ENCODE measurements at places on chromosomes 5 and 9. TPM values are rescaled to one million over a fixed set of nuclear protein-coding genes. Genes with fewer than 3 reads are reported as not detected.

Gene TRPM3
- total RNA-seq = not detected

Gene PSD2
- not detected for total RNA-seq

Gene RBM27
- 28.9 TPM for total RNA-seq

Gene TMOD1
- 0.91 TPM for total RNA-seq

Gene AQP7
- total RNA-seq = not detected

- no peak for DNase-seq
These were observed 204.9 kb downstream of the MCTP1 start for GRCh38 chr5:95080030-95080429.

DNA sequence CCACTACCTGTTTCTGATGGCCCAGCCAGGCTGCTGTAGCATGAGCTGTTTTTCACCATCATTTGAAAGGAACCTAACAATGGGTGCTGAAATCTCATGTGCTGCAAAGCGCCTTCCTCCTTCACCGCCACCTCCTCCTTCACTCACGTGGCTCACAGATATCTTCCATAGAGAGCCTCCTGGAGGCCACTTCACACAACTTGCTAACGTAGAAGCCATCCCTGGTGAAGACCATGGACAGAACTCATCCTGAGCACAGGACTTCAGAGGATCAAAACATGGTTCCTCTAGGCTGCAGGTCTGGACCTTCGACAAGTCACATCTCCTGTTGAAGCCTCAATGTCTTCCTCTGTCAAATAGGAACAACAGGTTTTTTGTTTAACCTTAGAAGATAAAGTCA lies 155.5 kb upstream of the RAD23B start:
- no peak for DNase-seq

DNA sequence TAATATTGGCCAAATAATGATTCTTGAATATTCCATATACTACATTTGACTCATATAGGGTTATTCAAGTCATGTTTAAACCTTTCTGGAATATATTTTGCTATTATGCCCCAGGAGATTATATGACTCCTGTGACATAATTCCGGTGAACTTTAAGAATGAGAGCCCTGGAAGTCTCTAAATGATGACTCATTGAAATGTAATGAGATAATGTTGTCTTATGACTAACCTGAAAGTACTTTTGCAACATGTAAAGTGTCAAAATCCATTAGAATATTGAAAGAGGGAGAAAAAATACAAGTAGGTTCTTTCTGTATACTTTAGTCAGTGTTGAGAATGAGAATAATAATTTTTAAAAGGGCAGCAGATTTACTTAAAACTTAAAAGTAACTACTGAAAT lies 830.4 kb downstream of the MAT2B start:
- DNase-seq = no peak

DNA sequence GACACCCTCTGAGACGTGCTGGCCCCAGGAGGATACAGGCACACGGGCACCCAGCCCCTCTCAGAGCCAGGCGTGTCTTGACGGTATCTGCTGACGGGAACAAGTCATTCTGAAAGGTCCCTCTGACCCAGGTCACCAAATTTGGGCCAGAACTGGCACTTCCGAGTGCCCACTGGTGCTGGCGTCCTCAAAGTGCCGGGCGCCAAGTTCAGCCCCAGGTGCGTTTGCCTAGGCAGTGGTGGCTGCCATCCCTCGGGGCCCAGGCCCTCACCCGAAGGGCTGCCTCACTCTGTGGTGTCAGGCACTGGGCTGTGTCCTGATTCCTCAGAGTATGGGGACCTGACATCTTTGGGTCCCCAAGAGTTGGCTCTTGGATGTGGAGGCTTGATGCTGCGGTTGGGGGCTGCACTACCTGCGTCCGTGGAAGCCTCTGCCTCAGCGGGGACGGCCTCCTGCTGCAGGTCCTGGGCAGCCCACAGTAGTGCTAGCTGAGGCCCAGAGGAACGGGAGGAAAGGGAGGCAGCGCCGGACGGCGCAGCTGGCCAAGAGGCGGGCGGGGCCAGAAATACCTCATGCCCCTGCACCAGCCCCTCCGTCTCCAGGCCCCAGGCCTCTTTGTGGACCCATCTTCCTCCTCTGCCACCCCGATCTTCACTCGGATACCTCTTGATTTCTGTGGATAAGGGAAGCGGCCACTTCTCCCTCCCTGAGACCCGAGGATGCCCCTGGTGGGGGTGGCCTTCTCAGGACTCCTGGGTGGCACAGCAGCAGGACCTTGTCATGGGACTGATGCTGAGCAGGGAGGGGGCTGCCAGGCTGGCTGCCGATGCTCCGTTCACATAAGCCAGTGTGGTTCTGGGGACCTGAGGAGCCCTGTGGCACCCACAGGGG lies 109.4 kb upstream of the LMX1B start:
- DNase-seq = no peak

DNA sequence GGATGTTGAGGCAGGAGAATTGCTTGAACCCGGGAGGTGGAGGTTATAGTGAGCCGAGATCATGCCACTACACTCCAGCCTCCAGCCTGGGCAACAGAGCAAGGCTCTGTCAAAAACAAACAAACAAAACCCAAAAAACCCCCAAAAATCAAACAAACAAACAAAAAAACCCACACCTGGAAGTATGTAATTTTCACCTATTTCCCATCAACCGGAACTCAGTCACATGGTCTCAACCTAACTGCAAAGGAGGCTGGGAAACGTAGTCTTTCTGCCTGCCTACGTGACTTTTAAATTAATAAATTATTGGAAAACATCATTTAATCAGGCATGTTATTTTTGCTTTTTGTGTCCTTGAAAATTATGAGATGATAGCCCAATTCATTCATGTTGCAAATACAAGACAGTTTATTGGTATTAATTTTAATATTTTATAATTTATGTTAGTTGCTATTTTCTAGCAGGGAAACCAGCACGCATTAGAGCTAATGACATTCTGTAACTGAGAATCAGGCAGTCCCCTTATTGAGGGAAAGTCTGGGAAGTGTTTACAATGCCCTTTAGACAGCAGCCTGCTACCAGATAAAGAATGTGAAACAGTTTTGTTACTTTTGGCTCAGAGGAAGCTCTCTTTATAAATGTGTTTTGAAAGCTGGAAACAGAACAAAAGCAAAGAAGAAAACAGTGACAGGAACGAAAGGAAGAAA lies 110.3 kb downstream of the NXNL2 start:
- no peak for DNase-seq

DNA sequence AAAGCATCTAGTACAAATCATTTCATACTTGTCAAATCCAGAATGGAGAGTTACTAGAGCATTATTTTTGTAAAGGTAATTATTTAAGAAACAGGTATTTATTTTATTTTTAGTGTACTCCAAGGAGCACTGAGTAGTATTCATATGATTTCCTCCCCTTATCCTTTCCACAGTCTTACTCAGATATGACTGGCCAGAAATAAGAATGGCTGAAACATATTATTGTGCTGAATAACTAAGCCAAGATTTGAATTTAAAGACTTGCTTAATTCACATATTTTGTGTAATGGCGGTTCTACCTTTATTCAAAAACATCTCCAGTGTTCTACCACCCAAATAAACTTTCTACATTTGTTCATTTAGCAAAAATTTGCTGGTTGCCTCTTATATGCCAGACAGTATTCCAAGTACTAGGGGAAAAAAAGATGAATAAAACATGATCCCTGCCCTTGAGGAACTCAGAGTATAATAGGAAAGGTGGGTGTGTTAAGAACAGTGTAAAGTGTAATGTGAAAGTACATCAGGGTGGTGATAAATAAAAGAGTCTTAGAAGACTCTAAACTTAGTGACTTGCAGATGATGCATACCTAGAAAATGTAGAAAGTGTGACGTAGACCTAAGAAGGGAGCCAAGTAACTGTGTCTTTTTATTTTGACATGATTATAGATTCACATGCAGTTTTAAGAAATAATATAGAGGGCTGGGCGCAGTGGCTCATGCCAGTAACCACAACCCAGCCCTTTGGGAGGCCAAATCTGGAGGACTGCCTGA lies 110.4 kb upstream of the GRHPR start:
- no peak for DNase-seq

DNA sequence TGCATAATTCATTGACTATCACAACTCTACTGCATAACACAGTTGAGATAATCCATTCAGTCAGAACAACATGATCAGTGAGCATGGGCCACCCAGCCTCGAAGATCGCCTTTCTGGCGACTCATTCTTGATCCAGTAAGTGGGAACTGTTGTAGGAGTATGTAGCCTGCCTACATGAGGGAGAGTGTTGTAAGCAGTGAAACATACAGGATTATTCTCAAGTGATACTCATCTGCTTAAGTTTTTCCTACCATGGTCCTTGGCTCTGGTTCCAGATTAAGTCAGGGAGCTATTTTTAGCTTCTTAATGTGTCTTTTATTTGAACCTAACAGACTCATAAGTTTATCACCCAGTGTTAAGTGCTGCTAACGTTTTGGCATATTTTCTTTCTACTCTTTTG lies 44.0 kb downstream of the TNPO1 start:
- no peak for DNase-seq

- no peak for DNase-seq
These were observed 45.4 kb downstream of the RCL1 start for GRCh38 chr9:4838189-4838546.

DNA sequence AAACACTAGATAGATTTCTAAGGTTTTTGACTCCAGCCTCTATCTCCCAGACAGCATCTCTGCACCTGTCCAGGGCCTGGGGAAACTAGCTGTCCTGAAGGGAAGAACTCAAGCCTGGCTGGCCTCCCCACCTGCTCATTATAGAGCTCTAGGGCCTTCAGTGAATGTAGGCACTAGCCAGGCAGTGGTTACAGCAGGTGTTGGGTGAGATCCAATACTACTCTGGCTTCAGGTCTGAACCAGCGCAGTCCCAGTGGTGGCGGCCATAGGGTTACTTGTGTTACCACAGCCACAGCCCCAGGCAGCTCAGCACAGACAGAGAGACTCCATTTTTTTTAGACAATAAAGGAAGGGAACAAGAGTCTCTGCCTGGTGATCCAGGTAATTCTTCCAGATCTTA lies 449.2 kb downstream of the IRX1 start:
- DNase-seq = no peak
